ENCODE measurements at places on chromosomes 11 and 22.

DNA sequence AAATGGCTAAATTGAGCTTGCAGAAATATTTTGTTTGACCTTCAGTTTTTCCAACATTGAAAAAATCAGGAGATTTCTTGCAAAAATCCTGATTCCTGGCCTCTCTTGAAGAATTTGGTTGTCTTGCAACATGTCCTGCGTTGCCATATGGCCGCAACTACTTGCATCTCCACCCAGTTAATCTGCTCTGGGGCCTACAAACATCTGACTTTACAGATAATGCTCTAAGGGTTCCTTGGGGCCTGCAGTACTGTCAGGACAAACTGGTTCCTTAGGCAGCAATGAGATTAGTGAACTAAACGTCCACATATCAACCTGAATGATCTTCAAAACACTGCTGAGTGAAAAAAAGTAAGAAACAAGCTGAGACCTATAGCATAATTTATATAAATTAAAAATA lies 36.6 kb upstream of the FEZ1 start:
- no peak for DNase-seq

DNA sequence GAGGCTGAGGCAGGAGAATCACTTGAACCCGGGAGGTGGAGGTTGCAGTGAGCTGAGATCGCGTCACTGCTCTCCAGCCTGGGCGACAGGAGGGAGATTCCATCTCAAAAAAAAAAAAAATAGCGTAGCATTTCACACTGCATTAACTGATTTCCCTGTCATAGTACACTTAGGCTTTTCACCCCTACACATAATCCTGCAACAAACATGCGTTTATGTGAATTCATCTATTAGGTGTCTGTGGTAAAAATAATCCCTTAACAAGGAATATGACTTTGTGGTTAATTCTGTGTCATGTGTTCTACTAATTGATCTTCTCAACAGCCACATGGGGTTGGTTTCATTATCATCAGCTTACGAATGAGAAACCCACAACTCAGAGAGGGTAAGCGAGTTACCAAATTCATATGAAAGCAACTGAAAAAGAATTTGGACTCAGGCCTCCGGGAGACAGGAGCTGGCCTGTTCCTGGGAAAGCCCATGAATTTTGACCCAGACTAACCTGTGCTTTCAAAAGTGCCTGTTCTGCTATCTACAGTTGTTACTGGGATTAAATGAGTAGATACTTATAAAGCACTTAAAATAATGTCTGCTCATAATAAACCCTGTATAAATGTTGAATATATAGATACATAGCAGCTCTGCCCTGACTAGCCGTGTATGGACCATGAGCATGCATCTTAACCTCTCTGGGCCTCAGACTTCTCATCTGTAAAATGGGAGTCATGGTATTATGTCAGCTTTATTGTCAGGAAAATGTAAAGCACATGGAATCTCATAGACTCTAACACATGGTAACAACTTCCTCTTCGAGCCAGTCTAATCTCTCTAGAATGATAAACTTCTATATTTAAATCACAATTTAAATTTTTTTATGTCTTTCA lies 36.6 kb downstream of the KCNJ1 start:
- DNase-seq, result no peak

DNA sequence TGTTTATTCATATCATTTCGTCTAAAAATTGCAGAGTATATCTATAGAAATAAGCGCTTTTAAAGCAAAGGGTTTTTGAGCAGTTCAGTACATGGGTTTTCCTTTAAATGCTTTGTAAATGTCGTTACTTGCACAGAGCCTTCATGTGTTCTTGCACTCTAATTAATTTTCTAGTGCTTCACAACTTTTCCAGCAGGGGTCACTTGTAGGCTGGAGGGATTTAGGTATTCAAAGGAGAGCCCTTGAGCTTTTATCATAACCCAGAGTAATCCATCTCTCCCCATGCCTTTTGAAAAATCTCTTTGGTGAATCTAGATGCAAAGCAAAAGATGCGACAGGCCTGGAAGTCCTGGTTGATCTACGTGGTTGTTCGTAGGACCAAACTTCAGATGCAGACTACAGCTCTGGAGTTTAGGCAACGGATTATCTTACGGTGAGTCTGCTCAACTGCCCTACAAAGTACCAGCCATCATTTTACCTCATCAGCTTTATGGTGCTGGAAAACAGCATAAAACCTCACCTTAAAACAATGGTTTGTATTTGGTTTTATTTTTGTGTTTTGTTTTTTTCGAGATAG lies 60.4 kb downstream of the SFI1 start:
- no peak for DNase-seq

DNA sequence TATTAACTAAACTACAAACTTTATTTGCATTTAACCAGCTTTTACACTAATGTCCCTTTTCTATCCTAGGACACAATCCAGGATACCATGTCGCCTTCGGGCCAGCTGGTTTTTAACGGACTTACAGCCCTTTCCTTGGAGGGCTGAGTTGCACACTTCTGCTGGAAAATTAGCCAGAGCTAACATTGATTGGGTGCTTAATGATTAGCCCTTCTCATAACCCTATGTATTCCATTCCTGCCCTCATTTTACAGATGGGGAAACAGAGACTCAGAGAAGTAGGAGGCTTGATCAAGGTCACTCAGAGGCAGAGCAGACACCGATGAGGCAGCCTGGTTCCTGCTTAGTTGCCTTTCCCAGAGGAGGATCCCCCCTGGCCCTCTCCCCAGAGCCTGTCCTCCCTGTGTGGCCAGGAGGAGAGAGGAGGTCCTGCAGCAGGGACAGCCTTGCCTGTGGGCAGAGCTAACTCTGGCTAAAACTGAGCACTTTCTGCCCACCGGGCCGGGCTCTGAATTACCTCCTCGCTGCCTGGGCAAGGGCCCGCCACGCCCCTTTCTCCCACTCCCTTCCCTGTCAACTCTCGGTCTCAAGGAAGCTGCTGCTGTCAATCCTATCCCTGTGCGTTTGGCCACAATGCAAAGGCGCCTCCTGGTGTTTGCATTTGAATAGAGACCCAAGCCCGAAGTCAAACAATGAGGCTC lies 59.6 kb upstream of the PAX6 start:
- no peak for DNase-seq

GRCh38 chr22:45664136-45664646 lies 7.4 kb upstream of the ATXN10 start:
- DNase-seq, result no peak

- DNase-seq, result no peak
Observed at GRCh38 chr11:62832336-62833234, at the start of gene TEX54. Gene TEX54 (minus strand): TSS chr11:62832841.

All from NK-92 treated with Interleukin-12 subunit alpha and Interleukin-12 subunit beta, amount 100 ng/mL, for 24 hours (cell line).